ENCODE measurements at places on chromosomes 1 and 21.

GRCh38 chr1:160978510-160978927, 23.9 kb upstream of the ITLN2 start:
- DNase-seq: no peak

DNA sequence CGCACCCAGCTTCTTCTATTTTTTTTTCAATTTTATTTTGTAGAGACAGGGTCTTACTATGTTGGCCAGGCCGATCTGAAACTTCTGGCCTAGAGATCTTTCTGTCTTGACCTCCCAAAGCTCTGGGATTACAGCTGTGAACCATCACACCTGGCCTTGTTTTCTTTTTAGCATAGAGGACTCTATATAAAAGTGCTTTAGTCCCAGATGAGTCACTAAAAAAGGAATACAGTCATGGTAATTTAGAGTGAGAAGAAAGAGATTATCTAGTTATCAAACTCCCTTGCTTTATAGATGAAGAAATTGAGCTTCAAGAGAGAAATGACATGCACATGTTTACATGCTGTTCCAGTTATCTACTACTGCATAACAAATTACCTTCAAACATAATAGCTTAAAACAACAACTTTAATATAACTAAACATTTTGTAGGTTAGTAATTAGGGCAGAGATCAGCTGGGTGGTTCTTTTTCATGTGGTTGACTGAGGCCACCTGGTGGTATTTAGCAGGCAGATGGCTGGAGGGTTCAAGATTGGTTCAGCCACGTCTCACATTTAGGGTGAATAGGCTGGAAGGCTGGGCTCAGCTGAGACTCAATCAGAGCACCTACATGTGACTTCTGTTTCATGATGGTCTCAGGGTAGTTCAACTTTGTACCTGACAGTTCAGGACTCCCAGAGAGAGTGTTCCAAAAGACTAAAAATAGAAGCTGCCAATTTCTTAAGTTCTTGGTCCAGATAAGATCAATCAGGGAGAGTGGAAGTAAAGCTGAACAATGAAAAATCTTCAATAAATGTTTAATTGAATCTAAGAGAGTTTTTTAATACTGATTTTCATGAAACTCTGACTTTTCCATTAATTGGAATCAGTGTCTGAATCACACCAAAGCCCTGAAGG, 16.9 kb upstream of the MTF2 start:
- peak; percentile 57 for DNase-seq

DNA sequence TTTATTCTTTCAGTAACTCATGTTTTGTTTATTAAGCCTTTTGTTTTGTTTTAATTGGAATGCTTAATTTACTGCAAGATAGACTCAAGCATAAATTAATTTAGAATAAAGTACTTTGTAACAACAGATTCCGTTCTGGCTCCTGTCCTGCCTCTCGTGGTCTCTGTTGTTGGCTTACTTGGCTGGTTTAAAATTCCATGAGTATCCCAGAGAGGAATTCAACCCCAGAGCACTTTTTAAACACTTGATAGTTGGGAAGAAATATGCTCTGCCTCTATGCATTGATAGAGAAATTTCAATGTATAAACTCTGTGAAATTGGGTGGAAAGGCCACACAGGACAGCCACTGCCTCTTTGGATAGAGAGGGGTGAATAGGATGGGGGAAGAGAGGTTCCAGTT, 89.7 kb downstream of the ATP5PO start:
- DNase-seq: no peak

- DNase-seq: no peak
These were observed 39.0 kb downstream of the SNAP47 start for GRCh38 chr1:227774051-227774731.

DNA sequence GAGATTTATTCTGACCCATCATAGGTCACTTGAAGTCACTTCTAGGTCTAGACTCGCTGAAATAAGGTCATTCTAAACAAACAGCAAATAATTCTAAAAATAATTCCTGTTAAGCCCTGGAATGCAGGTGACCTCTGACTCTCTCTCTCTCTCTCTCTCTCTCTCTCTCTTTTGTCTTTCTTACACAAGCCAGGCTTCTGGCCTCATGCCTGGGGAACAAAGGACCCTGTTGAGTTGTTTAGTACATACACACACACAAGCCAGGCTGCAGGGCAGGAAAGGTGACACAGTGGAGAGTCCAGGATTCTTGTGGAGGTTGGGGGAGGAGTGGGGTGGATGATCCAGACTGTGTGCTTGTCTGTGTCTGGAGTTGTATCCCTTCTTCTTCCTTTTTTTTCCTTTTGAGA, 4.0 kb upstream of the MEX3A start:
- no peak for DNase-seq

DNA sequence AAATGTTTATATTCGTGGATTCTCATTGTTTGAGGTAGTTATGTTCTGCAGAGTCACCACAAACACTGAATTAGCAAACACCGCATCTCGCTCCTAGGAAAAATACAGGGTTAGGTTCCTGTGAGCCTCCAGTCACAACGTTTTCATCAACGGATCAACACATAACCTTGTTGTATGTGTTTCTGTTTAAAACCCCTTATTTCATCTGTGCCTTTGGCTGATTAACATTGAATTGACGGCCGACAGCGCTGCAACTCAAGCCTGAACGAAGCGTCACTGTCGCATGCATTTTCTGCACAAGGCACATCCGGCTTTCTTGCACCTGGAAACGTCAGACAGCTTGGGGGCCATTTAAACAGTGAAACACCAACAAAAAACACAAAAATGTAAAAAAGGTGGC, 8.4 kb downstream of the SLC45A1 start:
- DNase-seq: no peak

- no peak for DNase-seq
These were observed 48.8 kb upstream of the MAN1A2 start for GRCh38 chr1:117318426-117318825.

- no peak for DNase-seq
These were observed 2.0 kb downstream of the C1orf116 start for GRCh38 chr1:207030522-207031009.

GRCh38 chr1:209662879-209663327, 10.7 kb upstream of the LAMB3 start:
- no peak for DNase-seq

DNA sequence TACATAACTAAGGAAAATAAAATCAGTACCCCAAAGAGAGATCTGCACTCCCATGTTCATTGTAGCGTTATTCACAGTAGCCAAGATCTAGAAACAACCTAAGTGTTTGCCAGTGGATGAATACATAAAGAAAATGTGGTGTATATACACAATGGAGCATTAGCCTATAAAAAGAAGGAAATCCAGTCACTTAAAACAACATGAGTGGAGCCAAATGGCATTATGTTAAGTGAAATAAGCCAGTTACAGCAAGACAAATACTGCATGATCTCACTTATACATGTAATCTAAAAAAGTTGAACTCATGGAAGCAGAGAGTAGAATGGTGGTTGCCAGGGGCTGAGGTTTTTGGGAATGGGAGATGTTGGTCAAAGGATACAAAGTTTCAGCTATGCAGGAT, 508.3 kb upstream of the B3GALT2 start:
- no peak for DNase-seq

- no peak for DNase-seq
These were observed 249.2 kb upstream of the NFIA start for GRCh38 chr1:60833173-60833572.

DNA sequence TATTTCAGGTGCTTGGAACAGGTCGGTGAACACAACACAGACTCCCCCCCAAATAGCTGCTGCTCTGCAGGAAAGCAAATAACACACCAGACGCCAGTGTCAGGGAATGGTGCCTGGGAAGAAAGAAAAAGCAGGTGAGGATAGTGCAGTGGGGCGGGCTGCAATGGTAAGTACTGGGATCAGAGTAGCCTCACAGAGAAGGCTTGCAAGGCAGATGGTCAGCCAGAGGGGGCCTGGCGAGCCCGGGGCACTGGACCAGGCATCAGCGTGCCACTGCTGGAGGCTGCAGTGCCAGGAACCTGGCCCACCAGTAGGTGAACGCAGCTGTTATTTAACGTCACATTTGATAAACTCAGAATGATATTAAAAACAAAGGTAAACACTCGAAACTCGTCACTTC, 60.0 kb downstream of the POFUT2 start:
- DNase-seq: no peak

DNA sequence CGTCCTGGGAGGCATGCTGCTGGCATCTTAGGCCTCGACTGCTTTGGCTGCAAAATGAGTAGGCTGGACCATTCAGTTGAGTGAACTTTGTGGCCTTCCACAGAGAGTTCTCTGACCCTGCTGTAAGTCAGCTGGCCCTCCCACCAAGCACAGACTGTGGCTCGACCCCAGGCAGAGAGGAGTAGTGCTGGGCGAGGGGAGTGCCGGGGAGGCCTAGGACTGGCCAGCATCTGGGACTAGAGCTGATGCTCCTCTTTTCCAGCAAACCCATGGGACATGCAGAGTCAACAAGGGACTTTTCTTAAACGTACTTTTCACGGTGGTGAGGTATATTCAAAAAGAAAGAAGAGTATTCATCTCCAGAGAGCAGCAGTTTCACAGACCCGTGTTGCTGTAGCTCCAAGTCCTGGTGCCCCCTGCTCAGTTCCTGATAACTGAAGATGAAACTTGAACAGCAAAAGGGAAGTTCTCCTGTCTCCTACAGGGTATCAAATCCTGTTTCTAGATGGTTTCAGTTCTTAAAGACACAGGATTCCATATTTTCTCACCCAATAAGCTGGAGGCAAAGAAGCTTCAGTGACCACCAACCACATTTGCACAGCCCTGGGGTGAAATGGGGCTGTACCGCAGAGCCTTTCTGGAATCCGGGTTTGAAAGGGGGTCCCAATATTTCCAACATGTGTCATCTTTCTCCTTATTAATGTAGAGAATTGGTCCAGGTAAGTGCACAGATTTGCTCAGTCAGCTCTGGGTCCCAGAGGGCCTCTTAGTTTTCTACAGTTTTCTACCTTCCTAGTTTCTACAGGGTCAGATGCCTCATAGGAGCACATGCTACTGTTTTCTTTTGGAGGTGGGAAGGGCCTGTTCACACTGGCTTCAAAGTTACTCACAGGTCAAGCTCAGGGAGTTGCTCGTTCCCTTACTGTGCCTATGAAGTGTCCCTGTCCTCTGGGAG, 20.9 kb downstream of the BATF3 start:
- DNase-seq: peak; percentile 74

- no peak for DNase-seq
These were observed 36.3 kb upstream of the MAGOH start for GRCh38 chr1:53274541-53275185.

DNA sequence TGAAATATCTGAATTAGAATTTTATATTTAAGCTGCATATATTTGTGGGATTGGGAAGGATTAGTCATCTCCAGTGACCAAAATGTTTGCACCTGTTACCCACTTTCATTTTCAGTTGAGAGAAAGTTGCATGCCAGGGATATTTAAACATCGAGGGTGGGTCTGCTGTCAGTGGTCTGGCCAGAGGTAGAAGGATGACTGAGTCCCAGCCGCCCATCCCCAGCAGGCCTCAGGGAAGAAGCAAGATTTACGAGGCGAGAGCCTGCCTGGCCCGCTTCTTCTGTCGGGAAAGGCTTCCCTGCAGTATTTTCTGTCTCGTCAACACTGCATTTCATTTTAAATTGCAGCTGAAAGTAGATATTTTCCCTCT, 1.4 kb upstream of the MAN1C1 start:
- DNase-seq: no peak

All from GM10248 (cell line).